ENCODE measurements at places on chromosomes 2 and 18.
A peak's percentile ranks its signal among the peaks of the same experiment; 100 is the strongest.

- no peak for DNase-seq
Observed at GRCh38 chr2:232925153-232925820, 55.2 kb downstream of the SNORC start.

- DNase-seq = no peak
Observed at GRCh38 chr18:50895350-50896045, 16.6 kb downstream of the ME2 start.

- DNase-seq = no peak
Observed at GRCh38 chr2:69017080-69017479, 4.1 kb downstream of the ANTXR1 start.

GRCh38 chr2:26478366-26478765, 442 bp upstream of the OTOF start:
- no peak for DNase-seq

- DNase-seq = no peak
Observed at GRCh38 chr2:196143730-196144131, 27.6 kb downstream of the STK17B start.

DNA sequence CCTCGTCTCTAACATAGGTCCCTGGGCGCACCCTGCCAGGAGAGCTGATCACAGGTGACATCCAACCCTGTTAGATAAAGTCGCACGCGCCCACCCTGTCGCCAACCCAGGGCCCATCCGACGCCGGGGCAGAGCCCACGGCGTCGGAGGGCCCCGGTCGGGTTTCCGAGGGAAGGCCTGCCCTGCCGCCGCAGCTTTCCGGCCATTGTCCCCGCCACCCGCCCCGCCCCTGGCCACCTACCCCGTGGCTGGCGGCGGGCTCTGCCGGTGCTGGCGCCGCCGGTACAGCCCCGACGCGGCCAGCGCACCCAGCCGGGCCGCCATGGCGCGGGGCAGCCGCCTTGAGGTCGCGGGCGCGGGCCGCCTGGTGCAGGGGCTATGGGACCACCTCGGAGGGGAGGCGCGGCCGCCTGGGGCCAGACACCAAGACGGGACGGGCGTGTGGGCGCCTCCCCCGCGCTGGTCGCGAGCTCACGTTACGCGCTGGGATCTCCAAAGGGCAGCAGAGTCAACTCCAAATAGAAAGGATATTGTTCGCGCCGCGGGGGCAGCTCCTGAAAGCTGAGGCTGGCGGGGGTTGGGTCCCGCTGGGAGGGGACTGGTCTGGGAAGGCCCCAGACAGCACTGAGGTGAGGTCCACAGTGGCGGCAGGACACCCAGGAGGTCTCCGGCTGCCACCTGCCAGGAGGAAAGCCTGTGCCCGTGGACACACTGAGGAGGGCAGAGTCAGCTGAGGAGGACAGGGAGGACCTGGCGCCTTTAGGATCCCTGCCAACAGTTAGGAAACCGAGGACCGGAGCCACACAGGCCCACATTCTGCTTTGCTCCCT, 11.1 kb downstream of the LIMS2 start:
- no peak for DNase-seq

DNA sequence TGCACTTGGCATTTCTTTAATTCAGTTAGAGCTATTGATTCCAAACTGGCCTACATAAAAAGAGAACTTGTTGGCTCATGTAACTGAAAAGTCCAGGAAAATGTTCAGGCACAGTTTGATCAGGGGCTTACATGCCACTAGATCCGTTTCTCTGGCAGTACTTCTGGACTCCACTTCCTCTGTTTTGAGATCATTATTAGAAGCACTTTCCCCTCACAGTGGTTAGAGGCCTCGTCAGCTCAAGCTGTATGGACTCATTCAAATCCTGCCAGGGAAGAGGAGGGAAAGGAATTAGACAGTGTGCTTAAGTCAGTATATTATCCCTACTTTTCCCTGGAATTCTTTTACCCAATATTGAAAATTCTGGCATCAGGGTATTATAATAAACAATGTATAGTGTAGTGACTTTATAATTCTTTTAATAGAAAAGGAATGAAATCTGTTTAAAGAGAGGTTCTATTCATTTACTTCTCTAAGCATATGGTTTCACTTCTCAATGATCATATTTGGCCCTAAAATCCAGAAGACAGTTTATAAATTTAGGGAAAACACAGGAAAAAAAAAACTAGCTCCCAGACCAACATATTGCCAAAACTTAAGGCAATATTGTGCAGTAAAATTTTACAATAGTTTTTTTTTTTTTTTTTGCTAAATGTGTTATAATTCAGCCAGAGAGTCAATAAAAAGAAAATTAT, 92.0 kb downstream of the ARMC9 start:
- DNase-seq = peak; percentile 1

DNA sequence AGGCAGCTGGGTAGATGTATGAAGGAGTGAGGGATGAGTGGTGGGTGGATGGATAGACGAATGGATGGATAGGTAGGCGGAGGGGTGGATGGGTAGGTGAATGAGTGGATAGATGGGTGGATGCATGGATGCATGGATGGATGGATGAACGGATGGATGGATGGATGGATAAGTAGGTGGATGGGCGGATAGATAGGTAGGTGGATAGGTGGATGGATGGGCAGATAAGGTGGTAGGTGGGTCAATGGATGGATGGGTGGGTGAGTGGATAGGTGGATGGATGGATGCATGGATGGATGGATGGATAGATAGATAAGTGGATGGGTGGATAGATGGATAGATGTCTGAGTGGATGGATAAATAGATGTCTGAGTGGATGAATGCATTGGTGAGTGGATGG, 30.1 kb downstream of the MLPH start:
- DNase-seq = no peak

- no peak for DNase-seq
Observed at GRCh38 chr18:8799001-8799400, 93.6 kb downstream of the MTCL1 start.

GRCh38 chr2:45250176-45250575, 240.9 kb upstream of the SIX2 start:
- DNase-seq = no peak

- no peak for DNase-seq
Observed at GRCh38 chr2:134429886-134430285, 176.0 kb downstream of the MGAT5 start.

DNA sequence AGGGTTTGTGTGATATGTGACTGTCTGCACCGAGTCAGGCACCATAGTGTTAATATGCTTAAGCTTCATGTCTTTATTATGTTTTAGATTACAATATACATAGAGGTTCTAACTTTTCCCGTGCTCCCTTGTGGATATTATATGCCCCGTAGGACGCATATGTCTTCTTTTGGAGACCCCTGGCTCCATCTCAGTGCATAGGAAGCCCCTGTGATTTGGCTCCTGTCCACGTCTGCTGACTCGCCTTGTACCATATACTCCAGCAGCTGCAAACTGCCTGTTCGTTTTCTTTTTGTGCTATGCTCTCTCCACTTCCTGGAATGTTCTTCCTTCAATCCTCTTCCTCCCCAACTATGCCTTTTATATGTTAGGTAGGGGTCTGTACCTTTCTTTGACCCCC, 110.9 kb downstream of the PTRHD1 start:
- DNase-seq = no peak

DNA sequence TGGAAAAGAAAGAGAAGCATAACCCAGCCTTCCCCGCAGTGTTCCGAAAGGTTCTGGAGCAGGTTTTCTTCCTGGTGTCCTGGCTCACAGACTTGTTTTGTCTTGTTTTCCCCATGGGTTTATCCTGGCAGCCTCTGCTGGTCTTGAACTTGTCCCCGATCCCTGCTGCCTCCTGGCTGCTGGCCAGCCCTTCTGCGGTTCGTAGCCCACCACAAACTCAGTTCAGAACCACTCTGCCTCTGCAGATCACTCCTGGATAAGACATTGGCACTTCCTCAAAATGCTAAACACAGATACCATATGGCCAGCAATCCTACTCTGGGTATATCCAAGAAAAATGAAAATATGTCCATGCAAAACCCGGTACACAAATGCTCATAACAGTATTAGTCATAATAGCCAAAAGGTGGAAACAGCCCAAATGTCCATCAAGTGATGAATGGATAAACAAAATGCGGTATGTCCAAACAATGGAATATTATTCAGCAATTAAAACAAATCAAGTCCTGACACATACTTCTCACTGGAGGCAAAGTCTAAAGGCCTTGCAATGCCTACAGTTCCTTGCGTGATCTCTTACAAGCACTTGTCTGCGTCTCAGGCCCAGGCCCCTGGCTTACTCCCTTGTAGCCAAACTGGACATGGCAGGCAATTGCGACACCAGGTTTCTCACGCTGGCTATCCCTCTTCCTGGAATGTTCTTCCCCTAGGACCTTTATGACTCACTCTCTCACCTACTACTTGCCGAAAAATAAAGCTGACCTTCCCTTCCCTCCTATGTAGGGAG, 28.0 kb upstream of the ARHGEF4 start:
- no peak for DNase-seq

GRCh38 chr2:85800586-85800985, 46.8 kb downstream of the ATOH8 start:
- DNase-seq = no peak

- DNase-seq = no peak
Observed at GRCh38 chr2:73266061-73266901, 18.0 kb downstream of the FBXO41 start.

GRCh38 chr2:180291552-180292421, 284.7 kb upstream of the CWC22 start:
- DNase-seq = no peak

GRCh38 chr2:31168291-31168690, 30.1 kb upstream of the GALNT14 start:
- DNase-seq = no peak

- no peak for DNase-seq
Observed at GRCh38 chr2:5530011-5530696, 162.0 kb upstream of the SOX11 start.

GRCh38 chr18:60865801-60866200, 467.4 kb upstream of the CDH20 start:
- no peak for DNase-seq

DNA sequence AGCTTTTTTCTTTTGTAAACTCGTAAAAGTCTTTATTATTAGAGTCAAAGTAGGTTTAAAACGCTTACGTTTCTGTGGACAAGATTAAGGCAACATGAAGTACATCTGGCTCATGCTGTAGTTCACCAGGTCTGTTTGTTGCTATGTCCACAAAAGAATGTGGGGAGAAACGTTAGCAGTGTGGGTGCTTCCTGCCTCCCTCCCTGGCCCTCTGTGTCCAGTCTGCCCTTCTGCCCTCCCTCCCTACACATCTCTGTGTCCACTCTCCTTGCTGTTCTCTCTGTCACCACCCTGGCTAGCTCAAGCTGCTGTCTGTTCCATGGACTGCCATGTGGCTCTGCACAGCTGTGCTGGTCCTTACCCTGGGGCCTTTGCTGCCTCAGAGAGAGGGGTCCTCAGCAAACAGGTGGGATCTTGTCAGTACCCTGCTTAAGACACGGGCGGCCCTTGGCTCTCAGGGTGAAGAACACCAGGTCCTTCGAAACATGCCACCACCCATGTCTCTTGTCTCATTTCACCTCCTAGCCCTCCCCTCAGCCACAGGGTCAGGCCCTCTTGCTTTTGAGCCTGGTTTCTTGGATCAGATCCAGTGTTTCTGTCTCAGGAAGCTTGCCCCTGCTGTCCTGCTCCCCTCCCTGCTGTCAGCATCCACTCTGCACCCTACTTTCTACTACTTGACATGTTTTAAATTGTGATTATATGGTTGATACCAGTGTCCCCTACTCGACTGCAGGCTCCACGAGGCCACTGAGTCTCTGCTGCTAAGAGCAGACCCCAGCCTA, 79.2 kb downstream of the LIMS1 start:
- no peak for DNase-seq

DNA sequence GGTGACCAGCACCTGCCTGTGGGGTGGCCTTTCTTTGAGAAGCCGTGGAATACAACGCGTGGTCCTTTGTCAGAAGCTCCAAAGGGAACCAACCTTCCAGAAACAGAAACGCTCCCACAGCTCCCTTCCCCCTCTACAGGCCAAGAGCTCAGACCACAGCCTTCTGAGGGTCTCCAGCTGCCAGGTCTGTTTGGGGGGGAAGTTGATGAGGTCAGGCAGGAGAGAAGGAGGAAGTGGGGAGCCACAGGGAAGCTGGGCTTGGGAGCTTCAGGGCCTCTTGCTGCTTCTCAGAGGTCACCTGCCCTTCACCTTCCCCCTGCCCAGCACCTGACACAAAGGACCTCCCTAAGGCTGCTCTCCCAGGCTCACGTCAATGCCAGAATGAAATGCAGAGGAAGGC, 287.7 kb upstream of the ID2 start:
- no peak for DNase-seq

Data from midbrain (tissue), 1 donor.